H4 (cell line): ENCODE measurements at places on chromosomes 1 and 21. TPM values are rescaled to one million over a fixed set of nuclear protein-coding genes. Genes with fewer than 3 reads are reported as not detected.

DNA sequence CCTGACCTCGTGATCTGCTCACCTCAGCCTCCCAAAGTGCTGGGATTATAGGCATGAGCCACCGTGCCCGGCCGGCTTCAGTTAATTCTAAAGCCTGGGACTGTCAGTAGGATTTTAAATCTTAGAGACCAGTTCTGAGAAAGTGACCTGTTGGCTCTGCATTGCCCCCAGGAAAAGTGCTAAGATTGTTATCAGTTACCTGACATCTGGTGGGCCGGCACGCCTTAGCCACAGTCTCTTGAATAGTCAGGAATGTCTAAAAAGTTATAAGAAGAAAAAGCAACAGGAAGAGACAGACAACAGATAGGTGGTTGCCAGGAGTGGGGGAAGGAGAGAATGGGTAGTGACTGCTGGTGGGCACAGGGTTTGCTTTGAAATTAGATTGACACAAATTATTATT is 35.1 kb downstream of the RABGAP1L start:
- DNase-seq = no peak

DNA sequence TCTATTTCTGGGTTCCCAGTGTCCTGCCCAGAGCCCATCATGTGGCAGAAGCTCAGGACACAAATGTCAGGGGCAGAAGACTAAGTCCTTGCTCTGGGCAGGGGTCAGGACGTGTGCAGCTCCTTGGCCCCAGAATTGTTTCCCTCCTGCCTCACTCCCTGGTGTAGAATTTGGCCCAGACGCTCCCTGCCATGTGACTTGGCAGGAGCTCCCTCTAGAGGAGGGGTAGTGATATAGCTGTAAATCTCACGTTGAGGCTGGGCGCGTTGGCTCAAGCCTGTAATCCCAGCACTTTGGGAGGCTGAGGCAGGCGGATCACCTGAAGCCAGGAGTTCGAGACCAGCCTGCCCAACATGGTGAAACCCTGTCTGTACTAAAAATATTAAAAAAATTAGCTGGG is 91.2 kb downstream of the UBIAD1 start:
- DNase-seq = no peak

Gene AVPR1B
- not detected in 2 replicates for total RNA-seq

Gene MYOG
- not detected in 2 replicates for total RNA-seq

GRCh38 chr1:184461321-184461720 is 74.5 kb downstream of the C1orf21 start:
- no peak for DNase-seq

Gene ZNF593OS
- not detected in 2 replicates for total RNA-seq

DNA sequence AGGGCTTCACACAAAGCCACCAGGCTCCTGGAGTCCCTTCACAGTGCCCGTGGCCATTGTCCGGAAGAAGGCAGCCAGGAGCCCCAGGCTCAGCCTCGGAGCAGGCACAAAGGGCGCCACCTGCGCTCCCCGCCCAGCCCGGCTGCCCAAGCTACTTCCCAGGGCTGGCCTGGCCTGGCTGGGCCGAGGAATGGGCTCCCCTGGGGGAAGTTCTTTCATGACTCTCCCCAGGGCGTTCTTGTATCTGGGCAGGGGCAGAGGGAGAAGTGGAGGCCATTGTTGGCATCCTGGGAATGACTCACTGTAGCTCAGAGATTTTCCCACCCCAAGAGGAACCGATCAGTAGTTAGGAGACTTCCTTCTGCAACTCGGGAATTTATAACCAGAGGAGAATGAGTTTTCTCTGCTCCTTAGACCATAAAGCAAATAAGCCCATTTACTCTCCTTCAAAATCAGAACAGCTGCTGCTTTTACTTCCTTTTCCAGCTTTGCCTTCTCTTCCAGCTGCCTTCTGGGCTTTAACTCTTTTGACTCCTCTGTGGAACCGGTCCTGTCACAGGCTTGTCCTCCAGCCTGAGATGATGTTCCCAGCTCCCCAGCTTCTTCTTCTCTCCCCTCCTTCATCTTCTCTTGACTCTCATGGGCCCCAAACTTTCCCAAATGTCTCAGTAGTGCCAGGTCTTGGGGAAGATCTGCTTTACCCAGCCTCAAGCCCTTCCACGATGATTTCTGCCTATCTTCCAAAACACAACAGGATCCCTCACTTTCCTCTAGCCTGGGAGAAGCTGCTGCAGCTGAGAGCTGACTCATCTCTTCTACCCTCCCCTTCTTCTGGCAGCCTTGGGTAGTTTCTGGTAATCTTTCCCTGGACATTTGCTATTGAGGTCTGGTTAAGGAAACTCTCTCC is 118.7 kb upstream of the CD34 start:
- no peak for DNase-seq

DNA sequence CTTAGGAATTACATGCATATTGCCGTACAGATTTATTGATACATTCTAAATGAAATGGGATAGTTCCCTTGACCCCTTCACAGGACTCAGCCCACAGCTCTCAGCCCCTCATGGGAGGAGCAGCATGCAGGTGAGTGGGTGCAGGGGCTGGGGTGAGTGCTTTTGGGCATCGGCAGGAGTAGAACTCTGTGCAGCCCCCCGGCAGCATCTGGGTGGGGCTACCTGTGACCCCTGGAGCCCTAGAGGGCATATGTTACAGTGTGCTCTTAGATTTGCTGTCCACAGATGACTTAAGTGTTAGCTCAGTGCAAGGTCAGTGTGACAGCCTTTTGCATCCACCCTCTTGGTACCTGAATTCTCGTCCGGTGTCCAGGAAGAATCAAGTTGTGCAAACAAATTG is 120.3 kb downstream of the GALNT2 start:
- DNase-seq = no peak

DNA sequence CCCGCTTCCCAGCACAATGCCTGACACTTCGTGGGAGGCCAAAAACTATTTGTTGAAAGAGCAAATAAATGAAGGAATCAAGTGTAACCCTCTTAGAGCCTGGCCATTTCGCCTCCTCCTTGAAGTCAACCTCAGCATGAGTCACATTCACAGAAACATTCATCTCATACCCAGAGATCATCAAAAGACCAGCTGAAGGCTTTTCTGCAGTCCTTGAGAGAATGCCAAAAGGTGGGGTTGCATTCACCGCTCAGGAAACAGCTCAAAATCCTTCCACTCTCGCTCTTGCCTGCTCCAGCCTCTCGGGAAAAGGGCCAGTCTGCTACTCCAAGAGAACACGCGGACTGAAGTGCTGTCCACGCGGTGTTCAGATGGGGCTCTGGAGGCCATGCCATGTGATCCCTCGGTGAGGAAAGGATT is 90.0 kb downstream of the VWA5B1 start:
- peak; percentile 93 for DNase-seq
